Hindlimb muscle (tissue), 1 donor: ENCODE measurements at places on chromosomes 11 and 22. TPM values are rescaled to one million over a fixed set of nuclear protein-coding genes. Genes with fewer than 3 reads are reported as not detected.

GRCh38 chr11:37907436-37908218, 1309.6 kb upstream of the RAG2 start:
- DNase-seq: no peak

GRCh38 chr11:84021291-84021690, 735.1 kb upstream of the CCDC90B start:
- no peak for DNase-seq

DNA sequence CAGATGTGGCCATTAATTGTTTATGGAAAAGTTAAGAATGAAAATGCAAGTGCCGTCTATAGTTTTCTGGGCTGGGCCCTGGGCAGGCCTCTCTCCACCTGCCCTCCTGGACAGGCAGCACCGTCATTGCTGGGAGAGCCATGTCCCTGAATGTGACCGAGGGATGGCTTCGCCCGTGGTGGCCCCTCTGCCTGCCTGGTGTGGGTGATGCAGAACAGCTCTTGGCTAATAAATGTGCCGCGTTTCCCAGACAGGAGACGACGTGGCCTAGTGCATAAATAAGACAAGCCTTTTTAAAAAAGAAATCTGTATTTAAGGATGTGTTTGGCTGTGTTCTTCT, 407.3 kb downstream of the TBC1D22A start:
- DNase-seq: no peak

DNA sequence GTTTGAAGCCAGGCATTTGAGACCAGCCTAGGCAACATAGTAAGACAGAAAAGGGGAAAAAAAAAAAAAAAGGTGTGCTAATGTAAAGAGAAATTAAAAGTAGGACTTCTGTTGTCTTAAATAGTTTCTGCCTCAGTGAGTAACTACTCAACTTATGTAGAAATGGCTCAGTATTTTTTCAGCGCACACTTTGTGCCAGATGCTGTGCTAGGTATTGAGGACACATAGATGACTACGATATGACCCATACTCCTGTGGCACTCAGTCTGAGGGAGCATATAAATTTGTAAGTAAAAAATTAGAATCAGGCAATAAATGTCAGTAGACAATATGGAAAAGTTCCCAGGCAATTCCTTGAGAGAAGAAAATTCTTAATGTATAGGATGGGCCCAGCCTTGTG, 93.9 kb downstream of the YAP1 start:
- no peak for DNase-seq

The KCNQ1OT1 gene
- polyA plus RNA-seq: 1.3 TPM

The FGF4 gene
- polyA plus RNA-seq: 8.1 TPM

The PLA2G6 gene
- 14.4 TPM for polyA plus RNA-seq
